ENCODE measurements at places on chromosomes 4 and X. TPM values are rescaled to one million over a fixed set of nuclear protein-coding genes. Genes with fewer than 3 reads are reported as not detected.

Gene KLKB1
- total RNA-seq: 0.26 TPM

Gene HMX1
- total RNA-seq: not detected

Gene CDS1
- total RNA-seq: not detected

Gene OPN1MW2
- total RNA-seq: not detected

Gene ZNF518B
- total RNA-seq: 19.4 TPM

Gene EDNRA
- total RNA-seq: not detected

Gene SASH3
- total RNA-seq: 303 TPM

DNA sequence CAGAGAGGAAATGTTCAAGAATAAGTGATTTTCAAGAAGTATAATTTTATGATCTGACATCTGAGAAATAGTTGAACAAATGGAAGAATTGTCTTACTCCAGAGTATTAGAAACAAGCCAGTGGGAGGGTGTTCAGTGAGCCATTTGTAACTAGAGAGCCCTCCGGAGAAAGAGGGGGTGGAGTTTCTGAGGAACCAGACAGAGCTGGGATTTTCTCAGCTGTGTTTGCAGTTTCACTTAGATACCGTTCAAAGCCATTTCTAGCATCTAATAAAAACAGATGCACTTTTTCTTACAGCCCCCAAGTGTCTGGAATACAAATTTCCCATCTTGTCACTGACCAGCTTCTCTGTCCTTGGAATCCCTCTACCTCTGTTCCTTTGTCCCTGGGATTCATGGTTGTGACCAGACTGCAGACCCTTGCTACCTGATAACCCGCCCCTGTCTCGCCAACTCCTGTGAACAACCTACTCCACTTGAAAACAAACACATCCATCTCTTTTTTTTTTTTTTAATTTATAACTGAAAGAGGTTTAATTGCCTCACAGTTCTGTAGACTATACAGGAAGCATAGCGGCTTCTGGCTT lies 132.8 kb upstream of the KLF3 start:
- H3K4me1 ChIP-seq: peaks cover 11% of the 10 kb centered on the region
- H3K4me3 ChIP-seq: no peak overlapping the region
- no peak overlapping the region for H3K27ac ChIP-seq

DNA sequence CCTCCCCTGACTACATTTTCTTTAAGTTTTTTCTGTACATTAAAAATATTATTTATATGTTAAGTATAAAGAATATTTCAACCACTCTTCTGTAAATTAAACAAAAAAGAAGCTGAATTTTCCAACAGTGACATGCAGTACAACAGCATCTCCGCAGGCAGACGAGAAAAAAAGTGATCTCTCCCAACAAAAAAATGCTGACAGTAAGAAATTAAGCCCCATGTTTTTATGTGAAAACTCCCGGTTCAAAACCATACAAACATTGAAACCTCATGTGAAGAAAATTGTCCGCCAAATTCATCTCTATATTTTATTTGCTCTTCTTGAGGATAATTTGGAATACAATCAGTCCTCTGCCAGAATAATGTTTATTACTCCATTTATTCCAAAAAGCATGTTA lies 20.1 kb upstream of the CD99 start:
- no peaks in the 10 kb centered on the region for H3K27me3 ChIP-seq
- no peak for DNase-seq
- no peak overlapping the region for H3K27ac ChIP-seq

DNA sequence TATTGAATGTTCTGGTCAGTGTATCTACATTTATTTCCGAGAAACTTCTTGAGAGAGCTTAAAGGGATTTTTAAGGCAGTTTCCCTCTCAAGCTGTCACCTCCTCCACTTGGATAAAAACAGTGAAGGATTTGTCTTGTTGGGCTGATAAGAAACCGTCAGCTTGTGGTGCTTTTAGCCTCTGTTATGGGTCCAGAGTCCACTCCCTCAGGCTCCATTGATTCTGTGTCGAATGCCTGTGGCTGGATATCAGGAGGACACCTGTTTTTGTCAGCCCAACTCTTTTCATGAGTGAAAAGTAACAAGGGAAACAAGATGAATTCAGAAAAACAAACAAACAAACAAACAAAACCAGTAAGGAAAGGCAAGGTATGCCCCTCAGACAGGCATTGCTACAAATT lies 12.4 kb downstream of the CLCN4 start:
- no peaks in the 10 kb centered on the region for H3K36me3 ChIP-seq
- DNase-seq: no peak
- H3K4me1 ChIP-seq: peaks cover 25% of the 10 kb centered on the region
- no peak overlapping the region for H3K27ac ChIP-seq
- H3K27me3 ChIP-seq: peaks cover 3% of the 10 kb centered on the region
- no peak overlapping the region for H3K4me3 ChIP-seq

DNA sequence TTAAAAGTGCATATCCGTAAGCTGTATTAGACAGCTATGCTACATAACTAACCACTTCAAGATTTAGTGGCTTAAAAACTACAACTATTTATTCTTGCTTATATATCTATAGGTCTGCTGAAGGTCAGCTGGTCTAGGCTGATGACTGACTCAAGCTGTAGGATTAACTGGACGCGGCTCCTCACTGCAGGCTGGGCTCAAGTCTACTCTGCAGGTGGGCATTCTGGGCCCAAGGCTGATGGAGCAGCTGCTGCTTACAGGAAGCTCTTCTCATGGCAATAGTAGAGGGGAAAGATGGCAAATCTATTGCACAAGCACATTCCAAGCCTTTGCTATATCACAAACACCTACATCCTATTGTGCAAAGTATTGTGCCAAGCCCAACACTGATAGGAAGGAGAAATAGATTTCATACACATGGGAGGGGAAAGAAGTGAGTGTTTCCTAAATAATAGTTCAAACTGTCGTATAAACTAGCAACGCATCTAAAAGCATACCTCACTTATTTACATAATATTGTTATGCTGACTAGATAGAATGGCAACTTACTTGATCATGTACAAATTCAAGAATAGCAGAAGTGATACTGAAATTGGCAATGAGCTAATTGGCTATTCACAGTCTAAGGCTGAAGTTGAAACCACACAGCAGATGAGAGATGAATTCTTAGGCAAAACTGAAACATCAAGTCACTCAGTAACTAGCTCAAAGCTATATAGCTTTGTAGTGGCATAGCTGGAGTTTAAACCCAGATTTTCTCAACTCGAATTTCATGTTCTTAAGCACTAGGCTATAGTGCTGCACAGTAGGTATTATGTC lies 263.8 kb downstream of the NKX6-1 start:
- H3K4me3 ChIP-seq: no peak overlapping the region
- H3K36me3 ChIP-seq: no peaks in the 10 kb centered on the region
- no peaks in the 10 kb centered on the region for H3K27me3 ChIP-seq
- H3K4me1 ChIP-seq: no peaks in the 10 kb centered on the region
- no peak for DNase-seq
- H3K27ac ChIP-seq: no peak overlapping the region

DNA sequence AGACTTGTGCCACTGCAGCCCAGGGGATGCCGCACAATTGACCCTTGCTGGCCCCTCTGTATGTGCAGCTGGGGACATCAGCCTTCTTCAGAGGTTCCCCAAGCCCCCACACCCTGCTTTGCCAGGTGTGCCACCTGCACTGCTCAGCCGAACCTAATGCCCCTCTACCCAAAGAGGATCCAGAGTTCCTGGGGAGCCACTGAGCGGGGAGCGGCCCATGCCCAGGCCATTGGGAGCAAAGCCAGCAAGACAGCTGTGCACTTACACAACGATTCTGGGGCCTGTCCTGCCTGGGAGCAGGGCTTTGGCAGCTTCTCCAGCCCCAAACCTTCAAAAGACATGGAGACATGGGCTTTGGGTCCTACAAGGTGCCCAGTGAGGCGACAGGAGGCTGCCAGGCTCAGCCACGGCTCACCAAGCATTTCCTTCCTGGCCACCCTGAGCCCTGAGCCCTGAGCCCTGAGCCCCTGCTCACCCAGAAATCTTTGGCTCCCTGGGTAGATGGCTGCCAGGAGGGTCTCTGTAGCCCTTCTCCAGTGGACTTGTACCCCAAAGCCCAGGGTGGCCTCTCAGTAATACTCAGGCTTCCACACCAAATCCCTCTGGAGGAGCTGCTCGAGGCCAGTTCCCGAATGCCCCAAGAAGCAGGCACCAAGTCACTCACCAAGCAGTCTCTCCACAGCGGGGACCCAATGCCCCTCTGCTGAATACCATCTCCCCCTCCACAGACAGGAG lies 13.0 kb downstream of the PNMA6E start:
- H3K4me1 ChIP-seq: no peaks in the 10 kb centered on the region
- DNase-seq: no peak
- H3K27ac ChIP-seq: no peak overlapping the region
- H3K36me3 ChIP-seq: no peaks in the 10 kb centered on the region
- H3K27me3 ChIP-seq: peaks cover 2% of the 10 kb centered on the region
- H3K4me3 ChIP-seq: no peak overlapping the region

GRCh38 chr4:36235306-36235705 lies 9.0 kb downstream of the ARAP2 start:
- H3K27ac ChIP-seq: no peak overlapping the region
- peaks cover 50% of the 10 kb centered on the region for H3K4me1 ChIP-seq
- no peak for DNase-seq
- H3K27me3 ChIP-seq: no peaks in the 10 kb centered on the region
- H3K4me3 ChIP-seq: no peak overlapping the region
- H3K36me3 ChIP-seq: peaks cover 80% of the 10 kb centered on the region

- DNase-seq: no peak
- no peaks in the 10 kb centered on the region for H3K27me3 ChIP-seq
- H3K27ac ChIP-seq: no peak overlapping the region
- peaks cover 71% of the 10 kb centered on the region for H3K36me3 ChIP-seq
- peaks cover 10% of the 10 kb centered on the region for H3K4me1 ChIP-seq
- H3K4me3 ChIP-seq: no peak overlapping the region
These were observed 57.1 kb downstream of the NIPAL1 start for GRCh38 chr4:48073567-48074103.

DNA sequence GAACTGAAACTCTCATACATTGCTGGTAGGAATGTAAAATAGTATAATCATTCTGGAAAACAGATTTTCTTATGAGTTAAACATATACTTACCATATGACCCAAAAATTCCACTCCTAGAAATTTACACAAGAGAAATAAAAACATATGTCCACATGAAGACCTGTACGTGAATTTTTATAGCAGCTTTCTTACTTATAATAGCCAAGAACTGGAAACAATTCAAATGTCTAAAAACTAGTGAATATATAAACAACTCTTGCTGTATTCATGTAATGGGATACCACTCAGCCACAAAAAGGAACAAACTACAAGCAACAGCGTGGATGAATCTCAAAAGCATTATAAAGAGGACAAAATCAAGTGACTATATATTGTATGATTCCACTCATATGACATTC lies 27.5 kb downstream of the TMEM156 start:
- no peak for DNase-seq
- H3K27me3 ChIP-seq: no peaks in the 10 kb centered on the region
- H3K36me3 ChIP-seq: peaks cover 28% of the 10 kb centered on the region
- H3K4me1 ChIP-seq: no peaks in the 10 kb centered on the region
- no peak overlapping the region for H3K4me3 ChIP-seq
- no peak overlapping the region for H3K27ac ChIP-seq

- DNase-seq: no peak
- H3K27ac ChIP-seq: no peak overlapping the region
- H3K27me3 ChIP-seq: peaks cover 7% of the 10 kb centered on the region
- no peaks in the 10 kb centered on the region for H3K36me3 ChIP-seq
- no peaks in the 10 kb centered on the region for H3K4me1 ChIP-seq
These were observed 40.8 kb downstream of the PDE5A start for GRCh38 chr4:119587796-119588195.
